A549 treated with dexamethasone at 1 μM for 4 hours (cell line): ENCODE measurements at places on chromosomes 3 and 15. TPM values are rescaled to one million over a fixed set of nuclear protein-coding genes. Genes with fewer than 3 reads are reported as not detected.

The C3orf85 gene
- total RNA-seq: not detected in 5 replicates

The GHSR gene
- not detected in 5 replicates for total RNA-seq

The ANKUB1 gene
- not detected in 5 replicates for total RNA-seq

The CPEB1 gene
- total RNA-seq: 2.0 to 4.0 TPM (median 3.3 TPM) in 5 replicates

The HRG gene
- total RNA-seq: not detected in 5 replicates

The TRIM59 gene
- 7.9 to 10.7 TPM (median 8.7 TPM) in 5 replicates for total RNA-seq

The PLA1A gene
- total RNA-seq: 0.22 to 0.44 TPM (median 0.31 TPM) in 5 replicates

The CCDC191 gene
- 1.4 to 2.1 TPM (median 1.7 TPM) in 5 replicates for total RNA-seq

The ALG1L2 gene
- total RNA-seq: not detected in 5 replicates

The AP4E1 gene
- total RNA-seq: 8.0 to 11.5 TPM (median 10.2 TPM) in 5 replicates

The TNFSF10 gene
- 0.08 to 0.16 TPM (median 0.13 TPM) in 5 replicates for total RNA-seq

The ITGA11 gene
- 2.8 to 8.3 TPM (median 5.2 TPM) in 5 replicates for total RNA-seq

The MST1R gene
- 3.6 to 6.7 TPM (median 6.1 TPM) in 5 replicates for total RNA-seq

The PLIN1 gene
- total RNA-seq: 0.06 to 0.09 TPM (median 0.08 TPM) in 5 replicates

The SEMA4B gene
- 51.9 to 80.6 TPM (median 71.1 TPM) in 5 replicates for total RNA-seq

The RGMA gene
- total RNA-seq: 0.21 to 0.56 TPM (median 0.37 TPM) in 5 replicates

The SH2D7 gene
- not detected in 5 replicates for total RNA-seq

The KIF7 gene
- 2.8 to 5.2 TPM (median 4.0 TPM) in 5 replicates for total RNA-seq

The IL17RB gene
- 0.41 to 1.00 TPM (median 0.69 TPM) in 5 replicates for total RNA-seq

The STAB1 gene
- 0.09 to 0.17 TPM (median 0.13 TPM) in 4 of 5 replicates, not detected in the other for total RNA-seq

The EPB42 gene
- not detected in 5 replicates for total RNA-seq

The FAH gene
- total RNA-seq: 29.9 to 34.1 TPM (median 32.7 TPM) in 5 replicates

The CYP1A2 gene
- not detected in 5 replicates for total RNA-seq

The PDIA5 gene
- total RNA-seq: 29.1 to 34.4 TPM (median 30.9 TPM) in 5 replicates

The LARP6 gene
- 48.5 to 76.8 TPM (median 71.1 TPM) in 5 replicates for total RNA-seq

The ZNF80 gene
- total RNA-seq: 0.04 TPM in 1 of 5 replicates, not detected in the others

The PEAK1 gene
- 5.3 to 10.2 TPM (median 8.9 TPM) in 5 replicates for total RNA-seq

The REC114 gene
- not detected in 5 replicates for total RNA-seq

The GPR156 gene
- total RNA-seq: 0.25 to 0.59 TPM (median 0.38 TPM) in 5 replicates

The STRA6 gene
- 44.2 to 82.1 TPM (median 71.9 TPM) in 5 replicates for total RNA-seq

The LRTM1 gene
- total RNA-seq: not detected in 5 replicates

The CCR5 gene
- not detected in 5 replicates for total RNA-seq

The SELENOK gene
- total RNA-seq: 12.1 to 28.0 TPM (median 13.5 TPM) in 5 replicates

The B3GNT5 gene
- total RNA-seq: 20.1 to 29.7 TPM (median 24.4 TPM) in 5 replicates

The CSNK1G1 gene
- total RNA-seq: 15.1 to 22.4 TPM (median 19.8 TPM) in 5 replicates

The SCG5 gene
- total RNA-seq: 1.5 to 2.6 TPM (median 2.2 TPM) in 5 replicates

The GOLGA8G gene
- total RNA-seq: not detected in 5 replicates

The LIPH gene
- total RNA-seq: 4.7 to 6.1 TPM (median 5.1 TPM) in 5 replicates

The ISL2 gene
- total RNA-seq: 2.4 to 4.5 TPM (median 3.5 TPM) in 5 replicates

The GOLGA6L24 gene
- total RNA-seq: not detected in 5 replicates

The P3H2 gene
- 33.2 to 47.2 TPM (median 44.2 TPM) in 5 replicates for total RNA-seq

The SLC12A8 gene
- total RNA-seq: 1.8 to 2.7 TPM (median 2.1 TPM) in 5 replicates

The EPHA6 gene
- 0.08 to 0.15 TPM (median 0.09 TPM) in 3 of 5 replicates, not detected in the others for total RNA-seq

The TRIM42 gene
- not detected in 5 replicates for total RNA-seq

The CLDN11 gene
- 0.09 to 0.27 TPM (median 0.17 TPM) in 5 replicates for total RNA-seq
